ENCODE measurements at places on chromosomes 13 and 19.

DNA sequence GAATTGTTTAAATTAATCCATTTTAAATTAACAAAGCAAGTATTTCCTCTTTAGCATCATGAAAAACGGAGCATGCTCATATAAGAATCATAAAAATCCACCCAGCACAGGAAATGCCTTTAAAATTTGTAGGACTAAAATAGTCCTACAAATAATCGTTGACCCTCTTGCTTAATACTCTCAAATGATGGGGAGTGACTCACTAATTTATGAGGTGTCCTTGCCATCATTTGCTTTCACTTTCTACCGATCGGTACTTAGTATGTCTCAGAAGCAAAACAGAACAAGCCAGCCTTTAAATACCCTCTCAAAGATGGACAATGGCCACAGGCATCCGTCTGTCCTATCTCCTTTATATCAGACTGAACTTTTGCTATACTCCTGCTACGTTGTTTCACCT lies 97.2 kb downstream of the SUCLA2 start:
- DNase-seq: no peak

GRCh38 chr13:33033051-33033812 lies 17.0 kb downstream of the KL start:
- no peak for DNase-seq

GRCh38 chr13:49690133-49690994 lies 922 bp downstream of the EBPL start:
- no peak for DNase-seq

- no peak for DNase-seq
These were observed 108.5 kb upstream of the GPC6 start for GRCh38 chr13:93118081-93118615.

DNA sequence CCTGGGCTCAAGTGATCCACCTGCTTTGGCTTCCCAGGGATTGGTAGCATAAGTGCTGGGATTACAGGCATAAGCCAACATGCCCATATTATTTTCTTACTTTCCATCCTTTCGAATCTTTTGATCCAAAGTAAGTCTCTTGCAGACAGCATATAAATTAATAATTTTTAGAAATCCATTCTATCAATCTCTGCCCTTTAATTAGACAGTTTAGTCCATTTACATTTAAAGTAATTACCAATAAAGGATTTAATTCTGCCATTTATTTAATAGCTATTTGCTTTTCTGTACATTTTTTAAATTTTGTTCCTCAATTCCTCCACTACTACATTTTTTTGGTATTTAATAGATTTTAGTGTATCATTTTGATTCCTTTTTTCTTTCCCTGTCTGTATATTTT lies 7.3 kb upstream of the URI1 start:
- DNase-seq: no peak

DNA sequence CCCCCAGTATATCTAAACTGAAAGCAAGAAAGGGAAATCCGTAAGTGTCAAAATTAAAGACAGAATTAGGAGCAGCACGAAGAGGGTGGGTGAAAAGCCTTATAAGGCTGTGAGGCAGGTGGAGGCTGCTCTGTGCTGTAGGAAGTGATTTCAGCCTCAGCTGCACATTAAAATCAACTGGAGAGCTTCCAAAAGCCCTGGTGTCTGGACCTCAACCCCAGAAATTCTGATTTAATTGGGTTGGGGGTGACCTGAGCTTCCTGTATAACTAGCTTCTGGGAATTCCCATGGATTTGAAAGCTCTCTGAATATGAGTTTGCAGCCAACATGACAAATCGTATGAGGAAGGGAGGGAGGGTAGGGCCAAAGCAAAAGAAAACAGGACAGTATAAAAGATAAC lies 242.4 kb upstream of the TMTC4 start:
- DNase-seq: no peak

DNA sequence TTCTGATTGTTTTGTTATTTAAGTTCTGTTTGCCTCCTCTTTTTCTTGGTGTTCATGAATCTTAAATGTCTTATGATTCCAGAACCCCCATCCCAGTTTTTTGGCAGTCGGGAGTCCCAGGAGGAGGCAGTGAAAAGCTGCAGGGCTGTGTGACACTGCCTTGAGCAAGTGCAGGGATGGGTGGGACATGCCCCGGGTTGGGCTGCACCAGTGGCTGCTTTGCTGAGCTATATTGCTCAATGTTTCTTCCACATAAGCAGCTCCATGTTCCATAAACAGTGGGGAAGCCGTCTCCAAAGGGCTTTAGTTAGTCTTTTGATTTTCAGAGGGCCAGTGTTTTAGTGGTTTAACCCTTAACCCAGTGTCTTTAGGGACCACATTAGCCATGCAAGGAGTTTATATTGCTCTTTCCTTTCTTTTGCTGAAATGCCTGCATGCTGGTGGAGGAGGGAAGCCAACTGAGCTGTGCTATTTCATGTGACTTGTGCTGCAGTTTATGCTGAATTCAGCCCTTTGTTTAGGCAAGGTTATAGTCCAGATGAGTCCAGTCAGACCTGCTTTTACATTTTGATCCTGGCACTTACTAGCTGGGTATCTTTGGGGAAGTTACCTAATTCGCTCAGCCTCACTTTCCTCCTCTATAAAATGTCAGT lies 13.1 kb downstream of the ATP8A2 start:
- DNase-seq: no peak

Measured in stimulated activated CD8-positive, alpha-beta memory T cell treated with anti-CD3 and anti-CD28 coated beads, Interleukin-7, amount 100 ng/mL, for 1 hour (primary cell).